ENCODE measurements at places on chromosomes 2 and 18. TPM values are rescaled to one million over a fixed set of nuclear protein-coding genes. Genes with fewer than 3 reads are reported as not detected.
A peak's percentile ranks its signal among the peaks of the same experiment; 100 is the strongest.

DNA sequence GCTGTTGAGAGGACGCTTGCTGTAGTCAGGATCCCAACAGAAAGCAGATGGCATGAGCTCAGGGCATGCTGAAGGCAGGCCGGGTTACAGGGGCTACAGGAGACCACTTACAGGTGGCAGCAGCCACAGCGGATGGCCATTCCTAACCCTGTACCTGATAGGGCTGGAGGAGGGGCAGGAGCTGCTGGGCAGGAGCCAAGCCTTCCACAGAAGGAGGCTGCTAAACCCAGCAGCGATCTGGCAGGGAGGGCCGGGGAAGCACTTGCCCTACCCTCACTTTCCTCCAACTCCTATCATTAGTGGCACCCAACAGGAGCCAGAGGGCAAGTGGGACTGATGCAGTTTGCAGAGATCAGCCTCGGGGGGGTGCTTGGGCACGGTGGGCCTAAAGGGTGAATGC is 2.0 kb downstream of the ASB18 start:
- no peaks in the 10 kb centered on the region for H3K36me3 ChIP-seq
- DNase-seq: no peak
- H3K27ac ChIP-seq: no peak overlapping the region
- no peaks in the 10 kb centered on the region for H3K27me3 ChIP-seq
- H3K4me3 ChIP-seq: no peak overlapping the region

GRCh38 chr2:126448611-126449010 is 207.3 kb upstream of the GYPC start:
- H3K27ac ChIP-seq: no peak overlapping the region
- no peak for DNase-seq
- H3K27me3 ChIP-seq: no peaks in the 10 kb centered on the region
- no peaks in the 10 kb centered on the region for H3K36me3 ChIP-seq
- H3K4me1 ChIP-seq: no peaks in the 10 kb centered on the region

- no peaks in the 10 kb centered on the region for H3K36me3 ChIP-seq
- no peak overlapping the region for H3K4me3 ChIP-seq
- H3K27me3 ChIP-seq: no peaks in the 10 kb centered on the region
- DNase-seq: no peak
- no peak overlapping the region for H3K27ac ChIP-seq
Observed at GRCh38 chr2:174929786-174930185, 75.4 kb downstream of the CHN1 start.

- H3K4me3 ChIP-seq: no peak overlapping the region
- DNase-seq: no peak
- no peak overlapping the region for H3K27ac ChIP-seq
- peaks cover 15% of the 10 kb centered on the region for H3K4me1 ChIP-seq
- no peaks in the 10 kb centered on the region for H3K36me3 ChIP-seq
Observed at GRCh38 chr2:100831831-100832230, 11.9 kb downstream of the NPAS2 start.

- H3K27ac ChIP-seq: no peak overlapping the region
- H3K27me3 ChIP-seq: no peaks in the 10 kb centered on the region
- H3K4me1 ChIP-seq: no peaks in the 10 kb centered on the region
- no peak overlapping the region for H3K4me3 ChIP-seq
- no peaks in the 10 kb centered on the region for H3K36me3 ChIP-seq
- no peak for DNase-seq
Observed at GRCh38 chr2:120793682-120794403, 58.2 kb downstream of the GLI2 start.

- H3K4me3 ChIP-seq: no peak overlapping the region
- H3K27me3 ChIP-seq: no peaks in the 10 kb centered on the region
- H3K36me3 ChIP-seq: no peaks in the 10 kb centered on the region
- peaks cover 8% of the 10 kb centered on the region for H3K4me1 ChIP-seq
- DNase-seq: peak; percentile 75
Observed at GRCh38 chr2:236663287-236664101, 93.9 kb downstream of the ACKR3 start.

DNA sequence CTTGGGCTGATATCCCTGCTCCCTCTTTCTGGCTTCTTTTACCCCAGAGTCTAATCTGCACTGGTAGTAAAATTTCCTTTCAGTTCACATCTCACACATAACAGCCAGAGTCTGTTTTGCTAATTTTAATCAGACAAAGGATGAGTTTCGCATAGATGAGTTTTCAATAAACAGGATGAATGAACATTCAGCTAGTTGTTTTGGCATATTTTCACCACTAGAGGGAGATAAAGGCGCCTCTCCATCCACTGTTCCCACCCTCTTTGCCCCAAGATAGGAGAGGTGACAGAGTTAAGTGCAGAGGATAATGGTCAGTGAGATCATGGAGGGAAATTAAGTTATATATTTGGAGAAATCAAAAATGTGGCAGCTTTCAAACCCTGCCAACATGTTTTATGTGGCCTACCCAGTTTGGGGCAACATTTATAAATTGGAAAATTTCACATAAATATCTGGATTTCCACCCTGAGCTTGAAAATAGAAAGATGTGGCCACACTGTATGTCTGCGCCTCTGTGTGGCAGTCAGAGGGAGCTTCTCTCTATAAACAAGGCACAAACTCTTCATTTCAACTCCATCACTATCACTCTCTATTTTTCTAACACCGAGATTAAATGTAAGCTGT is 48.5 kb upstream of the DTNA start:
- no peak overlapping the region for H3K4me3 ChIP-seq
- no peak overlapping the region for H3K27ac ChIP-seq
- H3K27me3 ChIP-seq: no peaks in the 10 kb centered on the region
- H3K36me3 ChIP-seq: no peaks in the 10 kb centered on the region
- no peak for DNase-seq
- H3K4me1 ChIP-seq: peaks cover 22% of the 10 kb centered on the region

DNA sequence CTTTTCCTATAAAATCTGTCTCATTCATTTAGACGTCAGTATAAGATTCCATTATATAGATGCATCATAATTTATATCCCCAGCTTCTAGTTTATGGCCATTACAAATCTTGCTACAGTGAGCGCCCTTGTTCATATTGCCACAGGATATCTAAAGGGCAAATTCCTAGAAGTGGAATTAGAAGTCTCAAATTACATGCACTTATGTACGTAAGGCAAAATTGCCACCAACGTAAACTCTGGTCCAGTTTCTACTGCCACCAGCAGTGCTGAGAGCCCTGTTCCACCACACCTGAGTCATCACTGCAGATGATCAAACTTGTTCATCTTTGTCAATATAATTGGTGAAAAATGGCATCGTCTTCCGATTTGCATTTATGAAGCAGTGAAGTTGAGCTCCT is 90.9 kb upstream of the ID2 start:
- no peaks in the 10 kb centered on the region for H3K4me1 ChIP-seq
- H3K27ac ChIP-seq: no peak overlapping the region
- no peak overlapping the region for H3K4me3 ChIP-seq
- H3K27me3 ChIP-seq: no peaks in the 10 kb centered on the region
- H3K36me3 ChIP-seq: no peaks in the 10 kb centered on the region

GRCh38 chr2:14654835-14655282 is 22.3 kb downstream of the LRATD1 start:
- no peaks in the 10 kb centered on the region for H3K27me3 ChIP-seq
- H3K36me3 ChIP-seq: no peaks in the 10 kb centered on the region
- H3K27ac ChIP-seq: no peak overlapping the region
- no peak for DNase-seq

DNA sequence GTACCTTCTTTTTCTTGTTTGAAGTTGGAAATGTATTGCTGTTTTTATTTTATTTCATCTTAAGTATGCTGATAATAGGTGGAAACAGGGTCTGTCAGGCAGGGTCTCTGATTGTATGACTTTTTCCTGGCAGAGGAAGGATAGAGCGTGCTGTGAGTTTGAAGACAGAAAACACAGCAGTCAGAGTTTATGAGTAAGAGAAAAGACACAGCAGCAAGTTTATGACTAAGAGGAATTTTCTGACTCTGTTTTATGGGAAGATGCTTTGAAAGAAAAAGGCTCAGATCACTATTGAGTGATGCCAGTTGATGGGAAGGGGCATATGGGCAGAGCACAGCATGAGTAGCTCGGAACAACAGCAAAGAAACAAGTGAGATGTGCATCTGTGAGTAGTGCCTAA is 379.1 kb downstream of the MEIS1 start:
- DNase-seq: no peak
- no peaks in the 10 kb centered on the region for H3K4me1 ChIP-seq
- H3K36me3 ChIP-seq: no peaks in the 10 kb centered on the region
- H3K27ac ChIP-seq: no peak overlapping the region

DNA sequence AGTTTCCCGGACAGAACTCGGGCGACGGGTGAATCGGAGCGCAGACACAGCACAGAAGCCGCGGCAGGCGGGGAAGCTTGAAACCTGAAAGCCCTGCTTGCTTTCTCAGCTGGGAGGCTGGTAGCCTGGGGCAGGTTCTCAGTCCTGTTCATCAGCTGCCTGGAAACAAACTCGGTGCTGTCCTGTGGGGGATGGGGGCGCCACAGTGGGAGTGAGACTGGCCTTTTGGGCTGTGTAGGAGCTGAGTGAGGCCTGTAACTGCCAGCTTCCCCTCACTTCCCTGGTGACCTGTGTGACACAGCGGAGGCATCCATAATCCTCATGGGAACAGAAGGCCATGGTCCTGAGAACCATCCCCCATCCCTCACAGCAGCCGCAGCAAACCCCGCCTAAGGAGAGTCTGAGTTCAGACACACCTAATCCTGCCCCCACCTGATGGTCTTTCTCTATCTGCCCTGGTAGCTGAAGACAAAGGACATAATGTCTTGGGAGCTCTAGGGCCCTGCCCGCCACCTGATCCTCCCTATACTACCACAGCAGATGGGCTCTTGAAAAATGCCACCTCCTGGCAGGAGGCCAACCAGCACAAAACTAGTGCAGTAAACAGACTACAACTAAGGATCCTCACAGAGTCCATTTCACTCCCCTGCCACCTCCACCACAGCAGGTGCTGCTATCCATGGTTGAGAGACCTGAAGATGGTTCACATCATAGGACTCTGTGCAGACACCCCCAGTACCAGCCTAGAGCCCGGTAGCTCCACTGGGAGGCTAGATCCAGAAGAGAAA is 52.7 kb upstream of the LDLRAD4 start:
- H3K27ac ChIP-seq: no peak overlapping the region
- no peak overlapping the region for H3K4me3 ChIP-seq
- no peaks in the 10 kb centered on the region for H3K4me1 ChIP-seq
- H3K36me3 ChIP-seq: no peaks in the 10 kb centered on the region

DNA sequence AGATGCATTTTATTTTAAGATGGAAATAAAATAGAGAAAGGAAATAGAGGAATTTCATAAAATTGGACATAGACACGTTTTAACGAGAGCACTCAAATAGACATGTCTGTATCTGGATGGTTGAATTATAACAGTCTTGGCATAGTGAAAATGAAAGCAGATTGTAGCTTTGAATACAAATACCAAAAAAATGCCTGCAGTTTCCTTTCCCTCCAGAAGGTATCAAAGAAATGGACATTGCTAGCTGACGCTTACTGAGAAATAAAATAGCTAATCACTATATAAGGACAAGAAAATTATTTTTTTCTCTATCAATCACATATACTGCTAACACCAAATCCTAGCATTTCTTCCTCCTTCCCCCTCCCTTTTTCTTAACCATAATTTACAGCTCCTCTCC is 11.4 kb upstream of the MAPRE2 start:
- no peak overlapping the region for H3K27ac ChIP-seq
- DNase-seq: no peak
- H3K4me1 ChIP-seq: peaks cover 4% of the 10 kb centered on the region
- peak overlapping the region; percentile 42 for H3K4me3 ChIP-seq

DNA sequence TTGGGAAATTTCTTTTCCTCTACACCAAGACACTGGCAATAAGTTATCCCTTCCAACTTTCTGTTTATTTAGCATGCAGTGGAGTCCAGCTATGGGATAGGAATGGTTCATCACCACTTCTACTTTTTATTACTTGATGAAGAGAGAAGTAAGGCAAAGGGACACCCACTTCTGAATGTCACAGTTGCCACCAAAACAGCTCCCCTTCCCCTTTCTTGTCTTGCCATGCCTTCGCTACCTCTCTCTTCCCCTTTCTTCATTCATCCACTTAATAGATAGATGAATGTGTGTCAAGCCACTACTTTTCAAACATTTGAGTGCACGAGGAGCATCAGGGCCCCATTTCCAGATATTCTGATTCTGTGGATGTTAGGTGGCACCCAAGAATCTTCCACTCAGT is 59.6 kb downstream of the KCTD18 start:
- H3K4me3 ChIP-seq: no peak overlapping the region
- no peaks in the 10 kb centered on the region for H3K36me3 ChIP-seq
- no peak for DNase-seq
- H3K4me1 ChIP-seq: no peaks in the 10 kb centered on the region

GRCh38 chr2:227267410-227268115 is 57.5 kb upstream of the MFF start:
- no peaks in the 10 kb centered on the region for H3K4me1 ChIP-seq
- no peak overlapping the region for H3K4me3 ChIP-seq
- DNase-seq: no peak
- no peak overlapping the region for H3K27ac ChIP-seq
- peaks cover 8% of the 10 kb centered on the region for H3K36me3 ChIP-seq

DNA sequence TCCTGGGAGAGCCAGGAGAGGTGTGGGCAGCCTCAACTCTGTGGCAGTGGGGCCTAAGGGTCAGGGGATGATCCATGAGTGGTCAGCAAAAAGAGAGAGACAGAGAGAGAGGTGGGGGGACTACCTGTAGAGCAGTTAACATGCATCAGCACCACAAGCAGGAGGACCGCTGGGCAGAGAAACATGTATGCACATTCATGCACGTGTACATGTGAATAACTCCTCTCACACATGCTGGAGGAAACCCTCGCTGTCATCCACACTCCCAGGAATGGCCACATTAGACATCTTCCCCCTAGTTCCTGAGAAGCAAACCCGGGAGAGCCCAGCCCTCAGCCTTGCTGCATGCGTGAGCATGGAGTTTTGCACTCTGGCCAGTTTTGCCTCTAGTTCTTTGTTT is 166.1 kb downstream of the SMAD7 start:
- peaks cover 80% of the 10 kb centered on the region for H3K4me1 ChIP-seq
- H3K4me3 ChIP-seq: no peak overlapping the region
- DNase-seq: no peak
- no peaks in the 10 kb centered on the region for H3K27me3 ChIP-seq

DNA sequence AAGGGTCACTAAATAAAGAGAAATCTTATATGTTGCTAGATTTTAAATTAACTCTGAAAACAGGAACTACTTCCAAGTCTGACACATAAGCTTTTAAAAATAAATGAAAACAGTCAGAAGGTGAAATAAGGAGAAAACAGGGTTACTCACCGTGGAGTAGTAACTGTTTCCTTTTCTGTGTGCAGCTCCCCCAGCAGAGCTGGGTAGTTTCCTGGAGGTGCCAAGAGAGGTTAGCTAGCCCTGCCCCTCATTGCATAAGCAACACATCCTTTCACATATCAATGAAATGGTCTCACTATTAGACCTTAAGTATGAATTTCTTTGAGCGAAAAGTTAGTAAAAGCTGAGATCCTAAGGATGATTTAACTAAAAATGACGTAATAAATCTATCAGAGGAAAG is 54.0 kb upstream of the GPR75 start:
- H3K36me3 ChIP-seq: peaks cover 17% of the 10 kb centered on the region
- H3K4me1 ChIP-seq: no peaks in the 10 kb centered on the region
- H3K27ac ChIP-seq: no peak overlapping the region
- no peak overlapping the region for H3K4me3 ChIP-seq

- H3K4me3 ChIP-seq: no peak overlapping the region
- H3K27ac ChIP-seq: no peak overlapping the region
- no peaks in the 10 kb centered on the region for H3K4me1 ChIP-seq
- H3K27me3 ChIP-seq: no peaks in the 10 kb centered on the region
Observed at GRCh38 chr2:14011190-14011589, 621.3 kb upstream of the LRATD1 start.

- H3K36me3 ChIP-seq: no peaks in the 10 kb centered on the region
- H3K4me1 ChIP-seq: no peaks in the 10 kb centered on the region
- no peak for DNase-seq
- H3K27me3 ChIP-seq: no peaks in the 10 kb centered on the region
- no peak overlapping the region for H3K27ac ChIP-seq
Observed at GRCh38 chr2:110770404-110770958, 38.1 kb downstream of the ACOXL start.

CABYR gene
- total RNA-seq: not detected

TUBA4B gene
- not detected for total RNA-seq

NOL4 gene
- total RNA-seq: not detected

REG3A gene
- total RNA-seq: not detected

BCL2L11 gene
- total RNA-seq: 3.5 TPM

SLC23A3 gene
- total RNA-seq: 14.2 TPM
